ENCODE measurements at places on chromosomes 7 and 10.

- H3K27ac ChIP-seq, result no peak overlapping the region
- H3K36me3 ChIP-seq, result no peaks in the 10 kb centered on the region
- no peaks in the 10 kb centered on the region for H3K27me3 ChIP-seq
- H3K4me3 ChIP-seq, result no peak overlapping the region
These were observed 9.6 kb downstream of the ITGB1 start for GRCh38 chr10:32948451-32948850.

DNA sequence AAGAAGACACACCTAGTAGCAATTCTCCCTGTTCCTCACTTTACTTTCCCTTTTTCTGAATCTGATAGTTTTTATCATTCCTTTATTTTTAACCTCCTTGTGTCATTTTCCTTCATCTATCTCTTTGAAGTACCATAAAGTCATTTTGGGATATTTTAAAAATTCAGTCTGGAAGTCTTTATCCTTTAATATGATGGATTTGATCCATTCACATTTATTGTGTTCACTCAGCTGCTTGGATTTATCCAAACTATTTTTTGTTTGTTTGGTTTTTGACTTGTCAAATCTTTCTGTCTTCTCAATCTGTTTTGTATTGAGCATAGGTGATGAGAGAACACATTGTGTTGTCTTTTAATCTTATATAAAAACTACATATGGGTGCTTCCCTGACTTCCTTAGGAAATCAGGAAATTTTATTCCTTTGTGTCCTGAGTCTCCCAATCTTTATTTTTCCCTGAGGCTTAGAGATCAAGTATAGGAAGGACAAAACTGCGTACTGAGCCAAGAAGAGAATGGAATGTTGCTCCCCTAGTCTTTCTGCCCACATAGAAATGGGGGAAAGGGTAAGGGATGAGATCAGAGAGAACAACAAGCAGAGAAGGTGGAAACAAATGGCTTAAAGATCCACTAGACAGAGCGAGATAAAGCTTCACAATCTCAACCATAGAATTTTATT is 132.7 kb upstream of the HABP2 start:
- no peaks in the 10 kb centered on the region for H3K36me3 ChIP-seq
- no peaks in the 10 kb centered on the region for H3K27me3 ChIP-seq
- DNase-seq, result no peak
- H3K4me1 ChIP-seq, result no peaks in the 10 kb centered on the region
- H3K4me3 ChIP-seq, result no peak overlapping the region

DNA sequence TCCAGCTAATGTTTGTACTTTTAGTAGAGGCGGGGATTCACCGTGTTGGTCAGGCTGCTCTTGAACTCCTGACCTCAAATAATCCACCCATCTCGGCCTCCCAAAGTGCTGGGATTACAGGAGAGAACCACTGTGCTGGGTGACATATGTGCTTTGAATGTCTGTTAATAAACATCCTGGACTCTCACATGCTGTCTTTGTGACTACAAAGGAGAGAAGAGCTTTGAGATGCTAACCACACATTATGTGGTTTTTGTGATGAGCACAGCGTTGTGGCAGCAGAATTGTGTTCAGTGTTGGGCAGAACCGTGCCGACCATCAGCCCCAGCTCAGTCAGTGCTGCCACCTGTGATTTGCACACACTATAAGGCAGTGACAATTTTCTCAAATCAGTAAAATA is 500.1 kb upstream of the KLF6 start:
- H3K36me3 ChIP-seq, result no peaks in the 10 kb centered on the region
- H3K4me1 ChIP-seq, result peaks cover 9% of the 10 kb centered on the region
- H3K4me3 ChIP-seq, result no peak overlapping the region
- H3K27me3 ChIP-seq, result no peaks in the 10 kb centered on the region
- peak overlapping the region; percentile 92 for H3K27ac ChIP-seq

DNA sequence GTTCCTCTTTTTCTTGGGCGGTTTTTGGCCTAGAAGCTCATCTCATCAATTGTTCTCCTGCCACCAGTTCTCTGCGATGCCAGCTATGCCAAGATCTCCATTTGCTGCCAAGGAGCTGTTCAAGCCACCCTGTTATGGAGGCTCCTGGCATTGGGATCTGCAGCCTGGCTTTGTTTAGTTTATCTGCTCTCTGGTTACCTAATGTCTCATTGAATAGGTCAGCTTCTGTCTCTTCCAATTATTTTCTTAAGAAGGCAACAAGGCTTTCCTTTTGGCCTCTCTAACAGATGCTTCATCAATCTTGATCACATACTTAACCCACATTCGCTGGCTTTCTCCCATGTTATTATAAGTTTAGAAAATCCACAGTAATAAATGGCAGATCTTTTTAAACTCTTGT is 20.6 kb upstream of the SDK1 start:
- H3K36me3 ChIP-seq, result no peaks in the 10 kb centered on the region
- H3K4me1 ChIP-seq, result no peaks in the 10 kb centered on the region
- no peak for DNase-seq
- H3K27me3 ChIP-seq, result no peaks in the 10 kb centered on the region
- peak overlapping the region; percentile 74 for H3K27ac ChIP-seq

- peak; percentile 22 for DNase-seq
- no peaks in the 10 kb centered on the region for H3K27me3 ChIP-seq
- no peaks in the 10 kb centered on the region for H3K4me1 ChIP-seq
- peak overlapping the region; percentile 15 for H3K27ac ChIP-seq
- no peaks in the 10 kb centered on the region for H3K36me3 ChIP-seq
These were observed 110.6 kb upstream of the EFCAB10 start for GRCh38 chr7:105691680-105692564.

- no peak overlapping the region for H3K4me3 ChIP-seq
- H3K27me3 ChIP-seq, result no peaks in the 10 kb centered on the region
- peak; percentile 24 for DNase-seq
- H3K36me3 ChIP-seq, result no peaks in the 10 kb centered on the region
These were observed 19.0 kb upstream of the C10orf71 start for GRCh38 chr10:49280001-49280408.

GRCh38 chr7:27165089-27165995 is at the start of gene HOXA9:
Gene HOXA9, minus strand, starts transcription at chr7:27165537. Its CDS starts 80 bp downstream, at chr7:27165457.
- DNase-seq, result no peak
- H3K27me3 ChIP-seq, result peaks cover 45% of the 10 kb centered on the region
- no peak within 1 kb of the TSS for H3K27ac ChIP-seq
- H3K4me3 ChIP-seq, result peak within 1 kb of the TSS; percentile 59

GRCh38 chr10:54402576-54402975 is 398.5 kb downstream of the PCDH15 start:
- H3K36me3 ChIP-seq, result no peaks in the 10 kb centered on the region
- H3K27me3 ChIP-seq, result no peaks in the 10 kb centered on the region
- no peak overlapping the region for H3K4me3 ChIP-seq
- no peaks in the 10 kb centered on the region for H3K4me1 ChIP-seq

DNA sequence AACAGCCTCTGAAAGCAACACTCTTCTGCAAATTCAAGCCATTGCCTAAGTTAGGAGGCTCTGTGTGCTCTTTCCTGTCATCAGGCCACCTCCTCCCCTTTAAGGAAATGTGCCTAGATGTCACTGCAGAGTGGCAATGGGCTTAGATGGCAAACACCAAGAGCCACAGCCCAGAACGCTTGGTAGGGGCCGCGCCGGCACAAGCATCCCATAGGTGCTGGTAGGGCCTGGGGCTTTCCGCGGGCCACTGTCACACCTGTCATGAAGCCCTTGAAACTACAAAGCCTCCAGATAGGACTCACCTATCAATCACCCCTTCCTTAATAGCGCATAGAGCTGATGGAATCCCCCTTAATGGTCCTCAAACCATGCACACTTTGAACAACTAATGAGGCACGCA is 299.9 kb downstream of the GRID1 start:
- no peak overlapping the region for H3K4me3 ChIP-seq
- H3K27ac ChIP-seq, result no peak overlapping the region
- no peak for DNase-seq
- H3K27me3 ChIP-seq, result no peaks in the 10 kb centered on the region
- H3K36me3 ChIP-seq, result no peaks in the 10 kb centered on the region

DNA sequence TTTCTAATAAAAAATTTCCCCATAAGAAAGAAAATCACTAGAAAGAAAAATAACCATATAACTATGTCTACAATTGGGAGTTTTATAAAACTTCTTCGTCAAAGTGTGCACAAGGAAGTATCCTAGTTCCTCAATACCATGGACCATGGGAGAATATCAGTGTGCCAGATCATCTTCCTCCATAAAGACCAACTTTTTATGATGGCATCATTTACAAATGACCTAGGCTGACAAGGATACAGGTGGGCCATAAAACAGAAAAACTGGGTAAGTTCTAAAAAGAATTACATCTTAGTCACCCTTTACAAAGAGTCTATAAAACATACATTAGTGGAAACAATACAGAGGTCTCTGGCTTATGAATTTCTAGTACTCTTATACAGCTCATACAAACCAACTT is 303.2 kb downstream of the DOCK4 start:
- DNase-seq, result no peak
- H3K4me3 ChIP-seq, result no peak overlapping the region
- no peaks in the 10 kb centered on the region for H3K4me1 ChIP-seq
- H3K27me3 ChIP-seq, result no peaks in the 10 kb centered on the region
- H3K36me3 ChIP-seq, result peaks cover 7% of the 10 kb centered on the region
- H3K27ac ChIP-seq, result no peak overlapping the region

DNA sequence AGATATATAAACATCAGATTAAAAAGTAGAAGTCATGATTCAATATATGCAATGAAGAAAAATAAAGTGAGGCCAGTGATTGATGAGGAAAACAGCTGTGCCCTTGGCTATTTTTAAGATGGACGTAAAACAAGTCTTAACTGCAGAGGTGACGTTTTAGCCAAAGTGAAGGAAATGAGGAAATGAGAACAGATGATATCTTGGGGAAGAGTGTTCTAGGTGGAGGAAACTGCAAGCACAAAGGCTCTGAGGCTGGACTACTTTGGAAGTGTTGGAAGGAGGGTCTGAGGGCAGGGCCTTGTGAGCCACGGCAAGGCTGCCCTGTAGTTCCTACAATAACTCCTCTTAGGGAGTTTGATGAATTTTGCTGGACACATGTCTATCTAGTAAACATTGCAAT is 140.5 kb upstream of the AKR1E2 start:
- H3K36me3 ChIP-seq, result no peaks in the 10 kb centered on the region
- no peak for DNase-seq
- no peak overlapping the region for H3K27ac ChIP-seq
